ENCODE measurements at places on chromosomes 1 and 21. TPM values are rescaled to one million over a fixed set of nuclear protein-coding genes. Genes with fewer than 3 reads are reported as not detected.
A peak's percentile ranks its signal among the peaks of the same experiment; 100 is the strongest.

DNA sequence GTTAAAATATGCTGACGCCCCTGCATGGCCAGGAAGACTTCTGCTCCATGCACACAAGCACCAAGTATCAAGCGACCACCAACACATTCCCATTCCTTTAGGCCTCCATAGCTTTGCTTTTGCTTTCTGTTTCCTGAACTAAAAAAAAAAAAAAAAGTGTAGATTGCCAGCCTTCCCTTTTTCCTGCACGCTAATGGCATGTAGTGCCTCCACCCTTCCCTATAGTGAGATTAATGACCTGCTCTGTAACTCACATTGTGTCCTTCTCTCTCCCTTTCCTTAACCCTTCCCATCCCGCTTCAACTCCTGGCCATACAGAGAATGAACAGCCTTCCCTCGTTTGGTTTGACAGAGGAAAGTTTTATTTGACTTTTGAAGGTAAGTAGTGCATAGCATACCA lies 57.1 kb upstream of the DYNLT5 start:
- no peaks in the 10 kb centered on the region for H3K4me1 ChIP-seq
- no peak overlapping the region for H3K4me3 ChIP-seq
- no peaks in the 10 kb centered on the region for H3K27me3 ChIP-seq
- H3K27ac ChIP-seq: no peak overlapping the region
- DNase-seq: no peak

- H3K27ac ChIP-seq: no peak overlapping the region
- no peak for DNase-seq
- peaks cover 2% of the 10 kb centered on the region for H3K36me3 ChIP-seq
- H3K4me3 ChIP-seq: no peak overlapping the region
- H3K4me1 ChIP-seq: peaks cover 14% of the 10 kb centered on the region
Observed at GRCh38 chr1:38222891-38223290, 176.3 kb upstream of the POU3F1 start.

- DNase-seq: no peak
- no peak overlapping the region for H3K27ac ChIP-seq
- peaks cover 30% of the 10 kb centered on the region for H3K27me3 ChIP-seq
- peak overlapping the region; percentile 75 for H3K4me3 ChIP-seq
- H3K4me1 ChIP-seq: no peaks in the 10 kb centered on the region
Observed at GRCh38 chr1:231422798-231423309, 767 bp upstream of the EGLN1 start.

DNA sequence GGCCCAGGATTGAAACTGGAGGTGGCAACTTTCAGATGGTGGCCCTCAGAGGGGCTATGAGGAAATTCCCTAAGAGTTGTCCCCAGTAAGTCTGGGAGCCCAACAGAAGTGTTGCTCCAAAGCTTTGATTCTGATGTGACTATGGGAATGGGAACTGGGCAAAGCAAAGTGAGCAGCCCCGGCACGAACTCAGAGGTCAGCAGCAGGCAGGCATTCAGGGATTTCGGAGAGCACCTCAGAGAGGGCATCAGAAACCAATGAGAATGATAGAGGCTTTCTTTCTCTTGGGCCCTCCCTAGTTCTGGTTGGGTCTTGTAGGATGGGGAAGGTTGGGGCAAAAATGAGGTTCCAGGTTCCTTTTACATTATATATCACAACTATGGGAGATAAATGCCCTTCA lies 121.2 kb upstream of the HMGB4 start:
- no peak overlapping the region for H3K4me3 ChIP-seq
- no peaks in the 10 kb centered on the region for H3K4me1 ChIP-seq
- H3K27ac ChIP-seq: no peak overlapping the region
- no peak for DNase-seq

DNA sequence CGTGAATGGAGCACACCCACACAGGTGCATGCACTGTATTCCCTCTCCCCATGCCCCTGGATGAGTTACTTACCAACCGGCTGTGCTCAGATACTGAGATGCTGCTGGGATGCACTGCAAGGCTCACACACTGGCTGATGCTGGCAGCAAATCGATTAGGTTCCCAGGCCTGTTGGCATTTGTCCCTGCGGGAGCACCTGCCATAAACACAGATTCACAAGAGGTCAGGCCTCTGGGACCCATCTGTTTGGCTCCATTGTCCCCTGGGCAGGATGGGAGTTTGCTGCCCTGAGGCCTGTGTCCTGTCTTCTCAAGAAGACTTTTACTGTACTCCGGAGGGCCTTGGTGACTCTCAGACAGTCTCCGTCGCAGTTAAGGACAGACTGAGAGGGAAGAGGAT lies 145.4 kb downstream of the PLXNA2 start:
- H3K4me3 ChIP-seq: no peak overlapping the region
- no peak for DNase-seq
- H3K27ac ChIP-seq: no peak overlapping the region
- H3K4me1 ChIP-seq: 0 out of 2 replicates have a peak, but pooled peaks cover 3% of the 10 kb centered on the region
- no peaks in the 10 kb centered on the region for H3K36me3 ChIP-seq

- peak; percentile 22 for DNase-seq
- H3K4me1 ChIP-seq: no peaks in the 10 kb centered on the region
- no peak overlapping the region for H3K4me3 ChIP-seq
- no peak overlapping the region for H3K27ac ChIP-seq
- H3K27me3 ChIP-seq: no peaks in the 10 kb centered on the region
- no peaks in the 10 kb centered on the region for H3K36me3 ChIP-seq
Observed at GRCh38 chr1:36880155-36881067, 153.9 kb downstream of the GRIK3 start.

Gene OPRD1
- 1.8 TPM for total RNA-seq

Gene CD5L
- total RNA-seq: not detected

Gene CACNA1S
- total RNA-seq: 0.04 TPM
